ENCODE measurements at places on chromosomes 3 and 15. TPM values are rescaled to one million over a fixed set of nuclear protein-coding genes. Genes with fewer than 3 reads are reported as not detected.

- peak overlapping the region; percentile 79 for H3K27ac ChIP-seq
- H3K4me1 ChIP-seq, result no peaks in the 10 kb centered on the region
- H3K36me3 ChIP-seq, result no peaks in the 10 kb centered on the region
- peak; percentile 85 for DNase-seq
- H3K4me3 ChIP-seq, result no peak overlapping the region
Measured at GRCh38 chr3:42080453-42080872, 10.7 kb upstream of the TRAK1 start.

Gene TXNRD3
- 13.6 TPM for total RNA-seq

Gene NAALADL2
- 10.7 TPM for total RNA-seq

GRCh38 chr15:94404733-94405283, 173.4 kb downstream of the MCTP2 start:
- no peaks in the 10 kb centered on the region for H3K36me3 ChIP-seq
- no peak overlapping the region for H3K4me3 ChIP-seq
- H3K27me3 ChIP-seq, result no peaks in the 10 kb centered on the region
- no peak for DNase-seq

Gene TMEM42
- 25.7 TPM for total RNA-seq

- no peak overlapping the region for H3K4me3 ChIP-seq
- no peak overlapping the region for H3K27ac ChIP-seq
- no peaks in the 10 kb centered on the region for H3K27me3 ChIP-seq
- DNase-seq, result no peak
- peaks cover 40% of the 10 kb centered on the region for H3K36me3 ChIP-seq
Measured at GRCh38 chr3:43699864-43700263, 9.1 kb downstream of the ABHD5 start.

DNA sequence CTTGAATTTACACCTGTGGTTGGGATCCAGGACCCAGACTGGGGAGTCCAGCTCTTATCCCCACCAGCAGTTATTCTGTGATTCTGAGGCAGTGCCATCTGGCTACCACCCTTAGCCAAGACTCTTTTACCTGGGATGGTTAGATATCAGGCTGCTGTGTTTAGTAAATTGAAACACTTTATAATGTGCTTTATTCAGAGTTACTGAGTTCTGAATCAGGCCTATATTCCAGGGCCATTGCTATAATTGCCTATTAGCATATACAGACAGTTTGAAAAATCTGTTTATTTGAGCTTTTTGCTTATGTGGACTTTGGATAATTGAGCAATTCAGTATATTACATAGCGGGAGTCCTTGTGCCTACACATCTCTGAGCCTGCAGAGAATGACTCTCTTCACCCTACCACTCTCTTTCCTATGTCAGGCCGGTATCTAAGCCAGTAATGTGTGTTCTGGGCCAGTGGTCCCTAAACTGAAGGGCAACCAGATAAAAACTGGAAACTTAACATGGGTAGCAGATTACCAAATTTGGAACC, 45.4 kb upstream of the TRAK1 start:
- DNase-seq, result no peak
- no peak overlapping the region for H3K27ac ChIP-seq
- no peaks in the 10 kb centered on the region for H3K36me3 ChIP-seq
- H3K4me1 ChIP-seq, result no peaks in the 10 kb centered on the region

DNA sequence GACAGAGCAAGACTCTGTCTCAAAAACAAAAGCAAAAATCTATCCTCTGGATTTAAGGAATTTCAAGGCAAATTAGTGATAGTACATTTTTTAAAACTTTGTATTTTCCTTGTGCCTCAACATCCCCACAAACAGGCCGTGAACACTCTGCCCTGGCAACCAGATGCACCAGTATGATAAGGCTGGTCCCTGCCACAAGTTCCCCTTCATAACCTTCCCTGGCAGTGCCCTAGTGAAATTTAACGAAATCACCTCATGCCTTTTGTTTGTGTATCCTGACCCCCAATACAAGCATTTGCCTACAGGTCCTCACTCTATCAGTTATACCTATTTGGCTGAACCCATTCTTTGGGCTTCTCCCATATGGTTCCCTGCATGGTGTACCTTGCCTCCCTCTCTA, 107.4 kb upstream of the FLNB start:
- H3K27ac ChIP-seq, result peak overlapping the region; percentile 93
- DNase-seq, result no peak
- no peaks in the 10 kb centered on the region for H3K36me3 ChIP-seq
- H3K4me3 ChIP-seq, result no peak overlapping the region

DNA sequence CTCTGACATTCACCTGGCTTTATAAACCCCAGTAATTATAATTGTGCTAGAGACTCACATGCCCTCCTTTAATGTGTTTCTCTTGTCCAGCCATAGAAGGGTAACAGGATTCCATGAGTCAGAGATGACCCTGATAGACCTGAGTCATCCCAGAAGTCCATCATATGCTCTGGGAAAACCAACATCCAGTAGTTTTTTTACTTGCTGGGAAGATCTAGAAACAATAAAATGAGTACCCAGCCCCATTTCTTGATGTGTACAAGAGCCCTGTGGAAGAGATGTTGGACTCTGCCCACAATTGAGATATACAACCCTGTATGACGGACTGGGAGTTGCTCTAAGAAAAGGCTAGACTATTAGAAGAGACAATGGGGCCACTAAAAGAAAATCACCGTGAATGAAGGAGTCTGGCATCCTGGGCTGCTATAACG, 22.4 kb upstream of the THUMPD3 start:
- peak overlapping the region; percentile 50 for H3K27ac ChIP-seq
- no peaks in the 10 kb centered on the region for H3K27me3 ChIP-seq
- H3K4me3 ChIP-seq, result no peak overlapping the region
- no peaks in the 10 kb centered on the region for H3K36me3 ChIP-seq
- peaks cover 15% of the 10 kb centered on the region for H3K4me1 ChIP-seq

GRCh38 chr3:13544951-13545651, 3.8 kb upstream of the FBLN2 start:
- no peak overlapping the region for H3K4me3 ChIP-seq
- no peaks in the 10 kb centered on the region for H3K36me3 ChIP-seq
- no peak for DNase-seq
- peaks cover 10% of the 10 kb centered on the region for H3K4me1 ChIP-seq
- peaks cover 9% of the 10 kb centered on the region for H3K27me3 ChIP-seq

DNA sequence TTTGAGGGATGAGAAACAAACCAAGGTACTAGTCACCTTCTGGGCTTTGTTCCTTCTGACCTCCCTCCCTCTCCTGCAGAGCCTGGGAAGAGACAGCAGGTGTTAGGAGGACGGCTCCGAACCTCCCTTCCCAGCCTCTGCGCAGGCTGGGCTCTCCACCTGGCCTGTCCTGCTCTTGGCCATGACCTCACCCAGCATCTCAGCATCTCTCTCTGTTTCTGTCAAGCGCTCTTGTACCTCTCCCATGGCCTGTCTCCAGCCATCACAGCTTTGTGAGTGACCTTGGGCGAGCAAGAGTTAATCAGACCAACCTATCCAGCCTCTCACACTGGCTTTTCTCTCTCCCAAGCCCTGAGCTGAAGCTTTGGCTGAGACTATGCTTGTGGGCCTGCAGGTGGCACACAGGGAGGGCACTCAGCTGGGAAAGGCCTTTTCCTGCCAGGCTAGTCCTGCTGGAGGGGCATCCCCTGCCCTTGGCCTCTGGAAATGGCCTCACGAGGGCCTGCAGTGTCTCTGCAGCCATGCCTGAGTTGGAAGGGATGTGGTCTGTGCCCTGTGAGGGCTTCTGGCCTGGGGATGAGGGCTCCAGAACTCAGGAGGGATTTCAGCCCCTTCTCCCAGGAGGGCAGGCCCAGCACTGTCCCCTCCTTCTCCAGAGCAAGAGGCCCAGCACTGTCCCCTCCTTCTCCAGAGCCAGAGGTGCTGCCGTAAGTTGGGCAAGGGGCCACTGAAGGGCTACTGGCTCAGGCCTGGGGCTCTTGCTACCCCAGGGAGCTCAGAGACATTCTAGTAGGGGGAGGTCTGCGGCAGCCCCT, 2.1 kb downstream of the CHST13 start:
- H3K27ac ChIP-seq, result no peak overlapping the region
- no peak overlapping the region for H3K4me3 ChIP-seq
- peak; percentile 24 for DNase-seq
- H3K4me1 ChIP-seq, result peaks cover 12% of the 10 kb centered on the region
- H3K27me3 ChIP-seq, result peaks cover 34% of the 10 kb centered on the region
- H3K36me3 ChIP-seq, result no peaks in the 10 kb centered on the region

GRCh38 chr3:141440942-141441341, 45.9 kb upstream of the RASA2 start:
- H3K27me3 ChIP-seq, result no peaks in the 10 kb centered on the region
- DNase-seq, result no peak
- H3K4me1 ChIP-seq, result no peaks in the 10 kb centered on the region

DNA sequence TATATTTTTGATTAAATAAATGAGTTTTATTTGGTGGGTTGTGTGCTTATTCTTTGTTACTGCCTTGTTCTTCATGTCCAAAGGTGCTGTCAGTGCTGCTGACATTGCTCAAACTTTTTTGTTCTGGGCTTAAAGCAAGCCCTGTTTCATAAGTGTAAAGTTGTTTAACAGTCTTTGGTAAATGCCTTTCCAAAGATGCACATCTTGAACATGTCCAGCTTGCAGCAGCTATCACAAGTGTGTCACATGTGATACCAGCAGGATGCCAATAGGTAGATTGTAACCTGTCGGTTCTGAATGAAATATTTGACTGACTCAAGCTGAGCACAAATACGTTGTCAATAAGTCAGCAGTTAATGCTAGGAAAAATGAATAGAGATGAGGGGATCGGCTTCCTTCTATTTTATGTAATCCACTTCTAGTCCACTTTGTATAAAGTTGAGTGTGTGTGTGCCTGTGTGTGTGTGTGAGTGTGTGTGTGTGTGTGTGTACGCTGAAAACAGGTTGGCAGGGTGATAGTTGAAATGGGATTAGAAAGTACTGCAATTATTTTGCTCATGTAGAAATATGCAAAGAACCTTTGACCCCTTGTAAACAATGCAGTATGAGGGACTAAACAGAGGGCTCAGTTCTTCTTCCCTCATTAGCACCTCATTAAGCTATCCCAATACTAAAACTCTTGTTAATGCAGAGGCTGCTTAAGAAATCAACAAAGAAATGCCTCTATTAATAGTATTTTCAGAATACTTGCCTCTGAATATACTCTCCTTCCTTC, 986.5 kb downstream of the TUSC7 start:
- no peak overlapping the region for H3K4me3 ChIP-seq
- H3K4me1 ChIP-seq, result no peaks in the 10 kb centered on the region
- no peaks in the 10 kb centered on the region for H3K36me3 ChIP-seq
- DNase-seq, result no peak
- H3K27me3 ChIP-seq, result no peaks in the 10 kb centered on the region
- H3K27ac ChIP-seq, result no peak overlapping the region

Gene TM4SF1
- 32.1 TPM for total RNA-seq

- H3K27ac ChIP-seq, result no peak overlapping the region
- no peaks in the 10 kb centered on the region for H3K27me3 ChIP-seq
- no peaks in the 10 kb centered on the region for H3K4me1 ChIP-seq
- H3K36me3 ChIP-seq, result no peaks in the 10 kb centered on the region
Measured at GRCh38 chr15:58086491-58086890, 21.0 kb upstream of the ALDH1A2 start.

- no peaks in the 10 kb centered on the region for H3K36me3 ChIP-seq
- no peaks in the 10 kb centered on the region for H3K27me3 ChIP-seq
- peak overlapping the region; percentile 67 for H3K27ac ChIP-seq
- no peak for DNase-seq
Measured at GRCh38 chr3:172751175-172751704, 714 bp downstream of the ECT2 start.

Gene IL5RA
- 0.49 TPM for total RNA-seq

GRCh38 chr15:65286069-65286703, 497 bp downstream of the PARP16 start:
- H3K36me3 ChIP-seq, result no peaks in the 10 kb centered on the region
- no peaks in the 10 kb centered on the region for H3K4me1 ChIP-seq
